Effector CD4-positive, alpha-beta T cell (primary cell): ENCODE measurements at places on chromosomes 2 and 18.

DNA sequence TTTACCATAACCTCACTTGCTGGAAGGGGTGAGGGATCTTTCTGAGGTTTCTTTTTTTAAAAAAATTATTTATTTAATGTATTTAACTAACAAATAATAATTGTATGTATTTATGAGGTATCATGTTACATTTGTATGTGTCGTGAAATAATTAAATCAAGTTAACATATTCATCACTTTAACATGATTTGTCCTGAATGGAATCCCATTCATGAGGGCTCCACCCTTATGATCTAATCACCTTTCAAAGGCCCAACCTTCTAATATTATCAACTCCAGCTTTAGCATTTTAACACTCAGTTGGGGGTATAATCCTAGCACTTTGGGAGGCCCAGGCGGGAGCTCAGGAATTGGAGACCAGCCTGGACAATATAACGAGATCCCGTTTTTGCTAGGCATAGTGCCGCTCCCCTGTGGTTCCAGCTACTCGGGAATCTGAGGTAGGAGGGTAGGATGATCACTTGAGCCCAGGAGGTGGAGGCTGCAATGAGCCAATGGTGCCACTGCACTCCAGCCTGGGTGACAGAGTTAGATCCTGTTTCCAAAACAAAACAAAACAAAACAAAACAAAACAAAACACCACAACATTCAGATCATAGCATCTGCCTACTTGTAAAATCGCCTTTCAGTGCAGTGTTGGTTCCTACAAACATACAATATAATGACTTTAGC lies 1.1 kb upstream of the TAF4B start:
- DNase-seq: no peak

DNA sequence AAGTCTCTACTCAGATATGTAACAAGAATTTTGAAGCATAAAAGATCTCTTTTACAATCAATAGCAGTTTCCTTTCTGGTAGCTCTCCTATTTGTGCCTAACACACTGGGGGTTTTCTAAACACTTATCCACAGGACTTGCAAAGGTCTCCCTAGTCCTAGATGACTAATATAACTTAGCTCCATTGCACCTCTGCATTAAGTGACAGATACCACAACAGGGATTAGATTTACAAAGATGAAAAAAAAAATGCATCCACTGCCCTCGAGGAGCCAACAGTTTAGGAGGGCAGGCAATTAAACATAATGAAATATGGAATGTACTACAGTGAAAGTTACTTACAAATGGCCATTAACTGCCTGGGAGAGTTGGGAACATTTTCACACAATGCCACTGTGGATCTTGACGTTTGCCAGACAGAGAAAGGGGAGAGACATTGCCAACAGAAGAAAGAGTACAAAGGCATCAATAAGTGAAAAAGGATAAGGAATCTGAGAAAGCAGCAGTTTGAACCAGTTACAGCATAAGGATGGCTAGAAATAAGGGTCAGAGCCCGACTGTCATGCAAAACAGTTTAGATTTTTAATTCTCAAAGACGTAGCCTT lies 14.3 kb downstream of the PPP3R1 start:
- no peak for DNase-seq

GRCh38 chr2:26847655-26848335 lies at the start of gene DPYSL5:
Gene DPYSL5, plus strand, starts transcription at chr2:26848132. Its CDS starts 50,368 bp downstream, at chr2:26898500.
- no peak for DNase-seq

- DNase-seq: no peak
These were observed 501.2 kb upstream of the LRRTM4 start for GRCh38 chr2:78023356-78023755.

DNA sequence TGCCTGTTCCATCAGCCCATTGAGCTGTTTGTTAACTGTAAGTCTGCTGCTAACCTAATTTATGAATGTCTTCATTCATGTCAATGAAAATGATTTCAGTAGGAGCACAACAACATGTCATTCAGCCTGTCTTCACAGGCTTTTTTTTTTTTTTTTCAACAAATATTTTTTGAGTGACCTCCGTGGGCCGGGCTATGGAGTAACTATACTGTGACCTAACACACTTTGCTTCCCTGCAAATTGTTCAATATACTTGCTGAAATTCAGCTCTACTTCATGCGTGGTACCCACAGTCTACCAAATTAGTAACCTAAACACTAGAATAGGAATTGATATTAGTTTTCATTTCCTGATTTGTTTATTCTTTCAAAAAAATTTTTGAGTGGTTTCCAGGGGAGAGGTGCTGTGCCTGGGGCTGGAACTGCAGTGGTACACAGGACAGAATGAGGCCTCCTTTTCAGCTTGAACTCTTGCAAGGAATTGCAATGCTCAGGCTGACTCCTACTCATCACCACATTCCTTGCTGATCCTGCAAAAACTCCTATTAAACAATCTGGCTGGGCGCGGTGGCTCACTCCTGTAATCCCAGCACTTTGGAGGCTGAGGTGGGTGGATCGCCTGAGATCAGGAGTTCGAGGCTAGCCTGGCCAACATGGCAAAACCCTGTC lies 87.1 kb downstream of the CDH20 start:
- no peak for DNase-seq

GRCh38 chr2:83874712-83875430 lies 584.2 kb downstream of the SUCLG1 start:
- DNase-seq: no peak

DNA sequence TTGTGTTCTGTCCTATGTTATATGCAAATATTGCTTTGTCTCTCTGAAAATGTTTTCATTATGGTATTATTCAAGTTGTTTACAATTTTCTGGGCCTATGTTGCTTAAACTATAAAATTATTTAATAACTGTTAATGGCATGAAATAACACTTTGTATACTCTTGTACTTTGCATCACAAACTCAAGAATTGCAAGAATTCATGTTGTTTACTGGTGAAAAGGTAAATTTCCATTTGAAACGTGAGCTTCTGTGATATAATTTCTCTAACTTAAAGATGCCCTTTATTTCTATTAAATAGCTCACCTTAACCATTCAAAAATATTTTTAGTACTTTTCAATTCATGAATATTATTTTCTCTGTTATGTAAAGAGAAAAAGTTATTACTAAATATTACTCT lies 1504.2 kb downstream of the SUCLG1 start:
- DNase-seq: no peak

GRCh38 chr2:14016289-14016955 lies 616.1 kb upstream of the LRATD1 start:
- DNase-seq: no peak

GRCh38 chr2:176002688-176003210 lies 682 bp upstream of the LNPK start:
- DNase-seq: no peak
